ENCODE measurements at places on chromosomes 16 and 17. TPM values are rescaled to one million over a fixed set of nuclear protein-coding genes. Genes with fewer than 3 reads are reported as not detected.

- no peak for DNase-seq
Measured at GRCh38 chr16:78900044-78900811, 700.3 kb downstream of the MAF start.

DNA sequence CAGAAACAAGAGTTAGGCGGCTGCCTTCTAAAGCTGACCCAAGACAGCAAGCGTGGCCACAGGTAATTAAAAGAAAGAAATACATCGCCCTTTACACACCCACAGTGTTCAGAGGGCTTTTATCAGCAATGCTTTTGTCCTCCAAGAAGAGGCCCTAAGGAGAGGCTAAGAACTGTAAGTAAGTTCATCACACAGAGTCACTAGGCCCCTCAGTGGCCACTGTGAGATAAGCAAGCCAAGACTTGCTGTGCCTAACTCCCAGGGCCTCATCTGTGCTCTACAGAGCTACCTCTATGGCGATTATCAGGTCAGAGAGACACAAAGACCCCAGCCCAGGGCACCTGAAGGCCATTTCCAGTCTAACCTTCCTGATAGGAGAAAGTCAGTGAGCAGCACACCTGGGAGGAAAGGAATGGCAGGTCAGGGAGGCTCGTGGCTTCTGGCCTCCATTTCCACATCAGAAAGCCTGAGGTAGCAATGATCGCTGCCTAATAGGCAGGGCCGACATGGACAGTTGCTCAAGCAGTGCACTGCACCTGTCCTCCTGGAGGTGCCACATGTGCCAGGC lies 545.2 kb upstream of the CDH11 start:
- no peak for DNase-seq

The TBC1D3E gene
- not detected for total RNA-seq

DNA sequence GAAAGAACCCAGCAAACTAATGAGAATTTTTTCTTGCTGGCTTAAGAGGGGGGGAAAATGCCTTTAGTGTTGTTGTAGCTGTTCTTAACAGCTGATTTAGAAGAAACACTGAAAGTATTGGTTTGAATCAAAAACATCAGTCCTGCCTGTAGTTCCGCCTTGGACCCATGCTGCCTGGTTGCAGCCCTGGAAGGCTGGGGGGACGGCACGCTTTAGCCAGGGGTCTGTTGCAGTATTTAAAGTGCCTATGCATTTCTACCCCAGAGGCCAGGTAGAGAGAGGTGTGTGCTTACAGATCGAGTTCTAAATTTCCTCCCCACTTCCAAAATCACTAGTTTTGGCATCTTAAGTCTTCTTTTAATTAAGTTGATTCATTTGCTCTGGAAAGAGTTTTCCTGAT lies 201.9 kb downstream of the CCDC182 start:
- DNase-seq, result no peak

DNA sequence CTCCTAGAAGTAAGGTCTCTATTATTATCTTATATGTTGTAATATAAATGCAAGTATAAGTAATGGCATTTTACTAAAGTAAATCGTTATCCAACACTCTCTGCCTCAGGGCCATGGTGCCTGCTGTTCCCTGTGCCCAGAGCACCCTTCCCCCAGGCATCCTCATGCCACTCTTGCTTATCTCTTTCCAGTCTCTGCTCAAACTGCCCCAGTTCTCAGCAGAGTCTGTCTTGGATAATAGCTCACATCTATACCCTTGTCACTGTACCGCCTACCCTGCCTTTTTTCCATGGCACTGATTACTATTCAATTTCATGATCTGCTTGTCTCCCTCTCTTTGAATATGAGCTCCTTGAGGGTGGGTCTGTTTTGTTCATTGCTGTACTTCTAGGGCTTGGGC lies 31.7 kb downstream of the CDH1 start:
- no peak for DNase-seq

- peak; percentile 6 for DNase-seq
Measured at GRCh38 chr16:77273-77806, 685 bp upstream of the MPG start.

The GSG1L gene
- not detected for total RNA-seq

DNA sequence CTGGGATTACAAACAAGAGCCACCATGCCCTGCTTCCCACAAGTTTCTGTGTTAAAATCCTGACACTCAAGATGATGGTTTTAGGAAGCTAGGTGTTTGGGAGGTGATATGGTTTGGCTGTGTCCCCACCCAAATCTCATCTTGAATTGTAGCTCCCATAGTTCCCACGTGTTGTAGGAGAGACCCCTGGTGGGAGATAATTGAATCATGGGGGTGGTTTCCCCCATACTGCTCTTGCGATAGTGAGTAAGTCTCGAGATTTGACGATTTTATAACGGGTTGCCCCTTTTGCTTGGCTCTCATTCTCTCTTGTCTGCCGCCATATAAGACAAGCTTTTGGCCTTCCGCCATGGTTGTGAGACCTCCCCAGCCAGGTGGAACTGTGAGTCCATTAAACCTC lies 17.2 kb upstream of the SMG1 start:
- DNase-seq, result no peak

The CCDC92B gene
- total RNA-seq, result 0.07 TPM

- no peak for DNase-seq
Measured at GRCh38 chr16:22770866-22771265, 43.1 kb upstream of the HS3ST2 start.

DNA sequence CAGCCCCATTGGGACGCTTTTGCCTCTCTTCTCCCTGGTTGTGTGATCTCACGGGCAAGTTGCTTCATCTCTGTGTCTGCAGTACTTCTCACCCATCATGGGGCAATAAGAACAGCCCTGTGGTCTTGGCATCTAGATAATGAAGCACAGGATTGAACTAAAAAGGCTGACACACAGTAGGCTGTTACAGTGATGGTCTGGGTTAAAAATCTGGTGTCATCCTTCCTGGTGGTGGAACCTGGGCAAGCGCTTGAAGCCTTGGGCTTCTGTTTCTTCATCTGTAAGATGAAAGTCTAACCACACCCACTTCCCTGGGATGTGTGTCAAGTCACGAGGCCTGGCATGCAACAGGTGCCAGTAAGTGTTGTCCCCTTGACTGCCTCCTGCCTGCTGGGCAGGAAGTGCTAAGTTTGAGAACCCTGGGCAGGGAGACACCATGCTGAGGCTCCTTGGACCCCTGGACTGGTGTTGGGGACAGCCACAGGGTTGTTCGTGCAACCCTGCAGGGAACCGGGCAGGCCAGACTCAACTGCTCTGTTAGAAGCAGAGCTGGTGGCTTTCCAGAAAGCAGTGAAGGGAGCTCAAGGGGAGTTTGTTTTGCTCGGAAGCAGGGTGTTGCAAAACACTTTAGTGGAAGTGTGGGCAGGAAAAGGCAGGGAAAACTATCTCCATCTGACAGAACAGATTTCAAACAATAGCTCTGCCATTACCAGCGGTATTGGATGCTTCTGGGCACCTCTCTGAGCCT lies 5.9 kb upstream of the MAP2K3 start:
- no peak for DNase-seq

The WFIKKN1 gene
- 0.22 TPM for total RNA-seq

The KRT33B gene
- total RNA-seq, result not detected

The GPR142 gene
- not detected for total RNA-seq

DNA sequence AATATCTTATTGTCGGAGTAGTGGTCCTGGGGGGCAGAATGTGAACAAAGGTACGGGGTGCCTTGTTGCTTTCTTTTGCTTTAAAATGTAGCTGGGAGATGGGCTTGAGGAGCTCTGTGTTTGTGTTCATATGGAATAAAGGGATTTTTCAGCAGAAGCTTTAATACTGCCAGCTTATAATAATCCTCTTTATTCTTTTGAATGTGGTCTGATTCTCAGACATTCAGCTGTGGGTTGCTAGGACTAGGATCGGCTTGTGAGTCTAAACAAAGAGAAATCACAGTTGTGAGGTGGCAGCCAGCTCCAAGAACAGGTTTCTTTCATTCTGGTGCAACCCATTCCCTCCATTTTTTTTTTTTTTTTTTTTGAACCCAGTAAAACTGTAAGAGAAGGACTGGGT lies 7.2 kb downstream of the MRPL58 start:
- DNase-seq, result no peak

DNA sequence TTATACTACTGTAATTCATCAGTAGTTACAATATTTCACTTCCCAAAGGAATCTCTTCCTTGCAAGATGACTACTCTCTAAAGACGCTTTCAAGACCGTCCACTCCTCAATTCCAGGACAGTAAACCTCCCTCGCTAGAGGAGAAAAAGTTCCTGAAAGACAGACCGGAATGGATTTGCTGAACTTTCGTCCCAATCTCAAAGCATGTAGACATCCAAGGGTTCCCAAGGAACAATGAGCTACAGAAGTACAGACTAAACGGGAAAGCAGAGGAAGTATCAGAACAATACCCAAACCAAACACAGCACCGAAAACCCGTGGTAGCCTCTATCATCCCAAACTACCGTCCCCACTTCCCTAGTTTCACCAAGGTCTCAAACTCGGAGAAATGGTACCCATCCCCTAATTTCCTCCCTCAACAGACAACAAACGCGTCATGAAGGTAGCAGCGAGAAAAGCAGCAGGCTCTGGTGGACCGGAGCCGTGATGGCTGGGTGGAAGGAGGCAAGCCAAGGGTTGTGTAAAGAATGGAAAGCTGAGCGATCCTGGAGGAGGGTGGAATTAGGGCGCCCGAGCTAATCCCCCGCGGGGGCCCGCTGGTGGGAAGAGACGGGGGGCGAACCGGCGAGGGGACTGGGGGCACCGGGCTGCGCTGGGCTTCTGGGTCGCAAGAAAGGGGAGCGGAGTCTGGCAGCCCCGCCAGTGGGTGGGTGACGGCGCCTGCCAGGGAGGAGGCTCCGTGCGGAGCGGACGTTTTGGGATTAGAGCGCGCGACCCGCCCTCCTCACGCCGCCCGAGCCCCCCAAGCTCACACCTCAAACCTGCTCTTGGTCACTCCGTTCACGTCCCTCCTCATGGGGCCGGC lies 647 bp downstream of the FBXL20 start:
- peak; percentile 1 for DNase-seq

DNA sequence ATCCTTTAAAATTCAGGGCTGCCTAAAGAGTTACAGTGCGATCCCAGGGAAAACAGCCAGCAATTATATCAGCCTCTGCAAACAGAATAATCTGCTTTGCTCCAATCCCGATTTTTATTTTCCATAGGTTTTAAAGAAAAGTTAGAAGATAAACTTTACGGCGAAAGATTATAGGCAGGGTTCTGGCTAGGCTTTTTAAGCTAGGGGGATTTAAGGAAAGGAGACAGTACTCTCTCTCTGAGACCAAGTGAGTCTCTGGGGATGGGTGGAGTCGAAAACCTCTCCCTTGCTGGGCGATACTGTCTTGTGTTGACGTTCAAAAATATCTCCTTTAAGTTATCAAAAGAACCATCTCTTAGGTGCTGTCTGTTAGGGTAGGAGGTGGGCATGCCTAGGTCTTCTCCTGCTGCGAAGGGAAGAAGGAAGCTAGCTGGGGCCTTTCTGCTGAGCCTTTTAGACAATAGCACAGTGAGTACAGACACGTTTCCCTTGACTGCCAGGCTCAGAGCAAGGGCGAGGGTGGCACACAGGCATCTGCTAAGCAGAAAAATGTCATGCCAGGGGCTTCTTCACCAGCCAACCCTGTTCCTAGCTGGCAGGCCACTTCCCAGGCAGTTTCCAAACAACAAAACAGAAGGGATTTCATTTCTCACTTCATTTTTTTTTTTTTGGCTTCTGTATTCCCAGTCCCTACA lies 167.9 kb upstream of the MAF start:
- no peak for DNase-seq

The RTN4RL1 gene
- total RNA-seq, result 1.2 TPM

- DNase-seq, result no peak
Measured at GRCh38 chr16:80166082-80166481, 374.7 kb upstream of the DYNLRB2 start.

- DNase-seq, result no peak
Measured at GRCh38 chr16:12729448-12729847, 74.2 kb downstream of the CPPED1 start.

- DNase-seq, result no peak
Measured at GRCh38 chr17:67364847-67365737, 1.3 kb downstream of the PSMD12 start.

The ZC3H7A gene
- total RNA-seq, result 54.2 TPM

The DBF4B gene
- 15.2 TPM for total RNA-seq

DNA sequence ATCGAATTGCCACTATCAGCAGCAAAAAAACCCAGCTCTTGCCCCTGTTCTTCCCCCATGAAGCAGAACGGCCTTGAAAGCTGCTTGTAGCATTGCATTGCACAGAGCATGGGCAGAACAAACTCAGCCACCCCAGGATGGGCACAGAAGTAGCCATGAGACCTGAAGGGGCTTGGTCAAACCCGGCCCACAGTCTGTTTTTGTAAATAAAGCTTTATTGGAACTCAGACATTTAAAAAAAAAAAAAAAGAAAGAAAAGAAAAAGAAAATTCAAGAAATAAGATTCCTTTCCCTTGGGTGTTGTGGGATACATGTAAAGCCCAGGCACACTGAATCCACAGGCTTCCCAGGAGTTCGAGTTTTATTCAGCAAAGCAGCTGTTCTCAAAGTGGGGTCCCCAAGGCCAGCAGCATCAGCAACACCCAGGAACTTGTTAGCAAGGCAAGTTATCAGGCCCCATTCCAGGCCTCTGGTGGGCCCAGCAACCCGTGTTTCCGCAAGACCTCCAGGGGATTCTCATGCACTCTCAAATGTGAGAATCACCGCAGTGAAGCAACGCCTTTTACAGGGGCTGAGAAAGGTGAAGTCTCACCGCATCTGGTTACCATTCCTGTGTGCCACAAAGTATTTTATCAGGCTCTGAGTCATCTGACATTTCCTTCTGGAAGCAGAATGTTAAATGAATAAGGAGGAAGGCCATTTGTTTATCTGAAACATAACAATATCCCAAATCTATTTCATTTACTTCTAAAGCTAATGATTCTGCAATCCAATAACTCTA lies 108.2 kb downstream of the SLC39A11 start:
- DNase-seq, result no peak

DNA sequence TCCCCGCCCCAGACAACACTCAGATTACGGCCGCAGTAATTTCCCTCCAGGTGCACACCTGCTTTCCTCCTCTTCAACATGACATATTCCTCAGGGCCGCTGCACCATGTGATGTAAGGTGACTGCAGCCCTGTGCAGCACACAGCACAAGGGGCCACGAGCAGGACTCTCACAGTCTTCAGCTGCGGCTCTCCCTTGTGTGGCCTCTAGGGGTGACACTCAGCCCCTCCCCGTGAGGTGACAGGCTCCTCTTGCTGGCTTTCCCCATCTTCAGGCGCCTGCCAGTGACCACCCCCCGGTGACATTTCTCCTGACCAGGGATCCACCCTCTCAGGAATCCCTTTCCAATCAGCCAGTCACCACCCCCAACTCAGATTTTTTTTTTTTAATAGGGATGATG lies 31.3 kb upstream of the ABCC3 start:
- DNase-seq, result no peak

The NPIPB8 gene
- total RNA-seq, result 1.3 TPM

GRCh38 chr16:49528060-49528865 lies 154.7 kb downstream of the C16orf78 start:
- peak; percentile 19 for DNase-seq

- no peak for DNase-seq
Measured at GRCh38 chr17:78486946-78487680, 90.1 kb downstream of the DNAH17 start.

The KLHL10 gene
- total RNA-seq, result not detected

- DNase-seq, result no peak
Measured at GRCh38 chr16:47983999-47984580, 171.7 kb downstream of the ABCC12 start.

- no peak for DNase-seq
Measured at GRCh38 chr17:57121308-57122042, 36.4 kb downstream of the AKAP1 start.

All from CD8-positive, alpha-beta memory T cell (primary cell).